ENCODE measurements at places on chromosomes 16 and 17.

GRCh38 chr17:67713169-67713568 is 4.6 kb upstream of the NOL11 start:
- no peak for DNase-seq

- no peak for DNase-seq
Measured at GRCh38 chr17:7224661-7225111, 4.9 kb downstream of the ACADVL start.

- no peak for DNase-seq
Measured at GRCh38 chr16:47644661-47645060, 183.5 kb downstream of the PHKB start.

DNA sequence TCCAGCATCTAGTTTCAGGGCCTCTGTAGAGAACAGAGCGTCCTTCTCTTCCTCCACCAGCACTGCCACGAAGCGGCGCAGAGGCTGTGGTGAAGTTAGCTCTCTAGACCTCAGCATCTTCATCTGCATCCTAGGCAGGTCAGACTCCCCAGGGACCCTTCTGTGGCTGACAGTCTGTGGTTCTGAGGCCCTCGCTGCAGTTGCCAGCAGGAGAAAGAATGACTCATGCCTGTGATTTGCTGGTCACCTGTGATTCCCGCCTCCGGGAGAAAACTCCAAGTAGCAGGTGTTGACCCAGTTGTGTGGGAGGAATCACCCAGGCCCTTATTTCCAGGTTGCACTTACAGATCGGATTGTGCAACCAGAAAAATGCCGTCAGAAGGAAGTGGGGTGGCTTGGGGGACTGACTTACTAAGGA is 117.3 kb upstream of the CACNG5 start:
- peak; percentile 86 for DNase-seq

DNA sequence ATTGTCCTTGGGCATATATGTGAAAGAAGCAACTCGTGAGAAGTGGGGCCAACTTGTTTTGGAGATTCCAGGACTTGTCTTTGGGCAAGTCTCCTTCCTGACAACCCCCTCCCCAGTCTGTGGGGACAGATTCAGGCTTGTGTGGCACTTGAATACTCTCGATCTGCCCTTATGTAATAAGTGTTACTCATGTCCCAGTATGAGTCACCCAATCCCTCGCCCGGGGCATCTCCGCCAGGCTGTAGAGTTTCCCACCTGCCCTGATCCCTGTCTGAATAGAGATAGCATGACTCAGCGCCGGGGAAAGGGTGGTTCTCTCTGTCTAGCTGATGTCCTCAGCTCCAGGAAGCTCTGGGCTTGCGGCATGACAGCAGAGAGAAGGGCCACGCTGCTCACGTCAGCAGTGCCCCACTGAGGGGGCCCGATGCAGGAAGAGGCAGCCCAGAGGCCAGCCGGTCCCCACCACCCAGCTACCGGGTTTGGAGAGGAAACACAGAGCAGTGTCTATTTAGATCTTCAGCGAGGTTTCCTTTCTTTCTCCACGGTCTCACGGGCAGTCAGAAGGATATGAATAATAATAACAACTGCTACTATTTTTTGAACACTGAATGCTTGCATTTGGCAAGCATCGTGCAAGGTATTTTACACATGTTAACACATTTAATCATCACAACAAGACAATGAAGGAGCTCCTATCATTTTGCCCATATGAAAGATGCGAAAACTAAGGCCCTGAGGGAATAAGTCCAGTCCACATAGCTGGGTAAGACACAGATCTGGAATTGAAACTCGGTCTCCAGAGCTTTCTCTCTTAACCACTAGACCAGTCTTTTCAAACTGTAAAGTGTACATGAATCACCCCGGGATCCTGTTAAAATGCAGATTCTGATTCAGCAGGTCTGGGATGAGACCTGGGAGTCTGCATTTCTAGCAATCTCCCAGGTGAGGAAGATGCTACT is 426.7 kb upstream of the MAF start:
- peak; percentile 98 for DNase-seq

DNA sequence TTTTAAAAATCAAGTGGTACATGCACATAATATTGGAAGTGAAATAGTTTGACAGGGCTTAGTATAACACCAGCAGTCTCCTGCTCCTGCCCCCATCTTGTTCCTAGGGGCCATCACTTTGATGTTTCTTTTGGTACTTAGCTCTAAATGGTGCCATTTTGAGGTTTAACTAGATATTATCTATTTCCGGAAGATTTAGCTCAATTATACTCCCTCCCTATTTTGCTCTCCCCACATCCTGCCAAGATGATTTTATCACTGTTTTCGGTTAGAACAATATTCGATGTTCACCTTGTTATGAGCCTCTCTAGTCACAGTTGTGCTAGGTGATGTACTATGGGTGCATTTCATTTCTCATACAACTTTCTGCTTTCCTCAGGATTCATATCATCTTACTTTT is 20.0 kb upstream of the SLC35G3 start:
- no peak for DNase-seq

- DNase-seq, result no peak
Measured at GRCh38 chr17:14301279-14302090, 604 bp downstream of the HS3ST3B1 start.

DNA sequence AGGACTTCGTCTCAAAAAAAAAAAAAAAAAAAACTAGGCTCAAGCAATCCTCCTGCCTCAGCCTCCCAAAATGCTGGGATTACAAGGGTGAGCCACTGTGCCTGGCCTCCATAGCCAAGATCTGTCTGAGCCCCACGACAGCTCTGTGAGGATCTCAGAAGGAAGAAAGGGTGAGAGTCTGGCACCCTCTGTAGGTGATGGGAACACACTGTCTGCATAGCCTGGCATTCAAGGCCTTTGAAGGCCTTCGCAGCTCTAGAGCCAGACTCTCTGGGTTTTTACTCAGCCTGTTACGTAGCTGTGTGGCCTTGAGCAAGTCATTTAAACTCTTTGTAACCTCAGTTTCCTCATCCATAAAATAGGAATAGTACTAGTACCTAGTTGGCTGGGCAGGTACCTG is 6.3 kb upstream of the XPO6 start:
- DNase-seq, result no peak

GRCh38 chr16:55325080-55325447 is 1.1 kb downstream of the IRX6 start:
- no peak for DNase-seq

DNA sequence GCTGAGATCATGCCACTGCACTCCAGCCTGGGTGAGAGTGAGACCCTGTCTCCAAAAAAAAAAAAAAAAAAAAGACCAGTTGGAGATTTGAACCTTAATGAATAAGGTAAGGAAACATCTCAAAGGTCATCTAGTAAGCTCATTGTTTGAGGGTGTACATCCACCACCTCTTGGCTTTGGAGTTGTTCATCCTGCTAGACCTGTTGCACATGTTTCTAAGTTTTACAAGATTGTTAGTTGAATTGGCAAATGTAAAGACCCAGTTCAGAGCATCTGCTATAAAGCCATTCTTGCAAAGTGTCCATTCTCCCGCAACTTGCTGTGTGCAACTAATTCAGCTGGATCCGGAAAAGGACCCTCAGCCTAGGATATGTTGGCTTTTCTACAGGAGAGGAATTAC is 1.5 kb downstream of the PSMD7 start:
- no peak for DNase-seq

Data from urothelium cell line (cell line).